ENCODE measurements at places on chromosomes 3 and 15. TPM values are rescaled to one million over a fixed set of nuclear protein-coding genes. Genes with fewer than 3 reads are reported as not detected.

Gene ISL2
- total RNA-seq = 2.9 TPM

Gene AZI2
- 61.2 TPM for total RNA-seq

DNA sequence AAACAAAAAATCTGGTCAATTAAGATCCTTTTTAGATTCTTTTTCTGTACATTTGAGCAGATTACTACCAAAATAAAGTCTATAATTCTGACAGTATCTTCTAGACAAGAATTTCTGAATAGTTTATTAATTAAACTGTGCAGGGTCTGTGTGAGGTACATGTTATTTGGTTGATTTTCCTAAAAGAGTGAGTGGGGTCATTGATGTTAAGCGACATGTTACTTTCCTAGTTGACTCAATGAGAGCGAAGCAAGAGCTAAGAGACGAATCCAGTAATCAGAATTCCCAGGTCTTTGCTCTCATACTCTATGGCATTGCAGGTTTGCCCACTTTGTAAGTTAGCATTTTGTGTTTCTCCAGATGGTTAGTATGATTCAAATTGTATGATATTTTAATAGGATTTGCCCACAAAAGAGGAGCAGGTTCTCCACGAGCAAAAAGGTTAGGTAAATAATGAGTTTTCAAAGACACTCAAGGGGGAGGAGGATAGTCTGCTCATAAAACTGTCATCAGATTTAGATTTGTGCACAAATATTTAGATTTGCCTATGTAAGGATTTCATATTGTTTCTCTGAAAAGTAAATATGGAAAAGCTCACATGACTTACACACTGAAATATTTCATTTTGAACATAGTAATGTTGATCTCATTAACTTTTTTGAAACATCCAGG is 217.2 kb upstream of the CGNL1 start:
- DNase-seq = no peak

Gene ISLR
- total RNA-seq = 0.53 TPM

Gene SPTSSB
- total RNA-seq = not detected

- peak; percentile 37 for DNase-seq
These were observed 37.9 kb downstream of the MYO5C start for GRCh38 chr15:52257734-52258062.

Gene CHRM5
- total RNA-seq = 0.02 TPM

- DNase-seq = no peak
These were observed 153.6 kb downstream of the AKAP13 start for GRCh38 chr15:85534031-85534430.

- no peak for DNase-seq
These were observed 430 bp upstream of the PSTPIP1 start for GRCh38 chr15:76994496-76994895.

DNA sequence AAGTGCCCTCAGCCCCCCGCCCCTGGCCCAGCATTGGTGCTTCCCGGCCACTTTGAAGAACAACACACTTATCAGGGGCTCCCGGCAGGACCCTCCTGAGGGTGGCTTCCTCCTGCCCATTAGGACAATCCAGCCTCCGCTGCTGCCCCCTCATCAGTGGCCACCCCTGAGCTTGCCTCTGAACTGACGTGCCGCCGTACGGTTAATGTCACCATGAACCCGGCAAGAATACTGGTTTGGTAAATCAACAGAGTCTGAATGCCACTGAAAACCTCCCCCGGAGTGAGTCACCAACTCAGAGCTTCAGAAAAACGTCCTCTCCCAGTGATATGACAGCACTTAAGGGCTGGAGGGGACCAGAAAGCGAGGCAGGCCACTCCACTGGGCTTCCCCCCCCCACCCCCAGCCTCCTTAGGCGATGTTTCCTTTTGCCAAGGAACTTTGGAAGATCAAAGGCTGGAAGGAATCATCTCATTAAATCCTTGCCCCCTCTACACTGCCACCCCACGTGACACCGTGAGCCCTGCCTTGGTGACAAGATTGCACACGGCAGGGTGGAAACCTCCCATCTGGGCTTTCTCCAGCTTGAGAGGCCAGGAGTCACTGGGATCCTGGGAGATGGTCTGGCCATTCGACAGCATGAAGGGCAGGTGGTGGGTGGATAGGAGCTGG is 142.1 kb downstream of the NUP210 start:
- DNase-seq = peak; percentile 58

DNA sequence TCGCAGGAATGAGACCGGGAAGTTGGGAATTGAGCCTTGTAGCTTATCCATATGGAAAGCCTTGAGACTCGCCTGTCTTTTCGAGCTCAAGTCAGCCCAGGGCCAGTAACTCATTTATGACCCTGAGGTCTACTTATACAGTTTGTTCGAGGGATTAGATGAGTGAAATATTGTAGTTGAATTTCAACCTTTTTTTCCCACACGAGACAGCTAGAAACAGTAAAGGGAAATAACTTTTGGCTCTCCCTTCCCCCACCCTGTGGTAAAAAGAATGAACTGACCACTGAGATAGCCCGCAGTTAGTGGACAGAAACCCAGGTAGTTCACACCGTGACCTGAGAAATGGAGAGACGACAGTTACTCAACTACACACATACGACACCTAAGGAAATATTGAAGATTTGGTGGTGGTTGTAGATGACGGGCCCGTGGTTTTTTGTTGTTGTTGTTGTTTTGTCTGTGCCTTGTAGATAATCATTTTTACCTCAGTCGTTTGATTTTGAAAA is 841 bp downstream of the EIF3J start:
- DNase-seq = peak; percentile 22

DNA sequence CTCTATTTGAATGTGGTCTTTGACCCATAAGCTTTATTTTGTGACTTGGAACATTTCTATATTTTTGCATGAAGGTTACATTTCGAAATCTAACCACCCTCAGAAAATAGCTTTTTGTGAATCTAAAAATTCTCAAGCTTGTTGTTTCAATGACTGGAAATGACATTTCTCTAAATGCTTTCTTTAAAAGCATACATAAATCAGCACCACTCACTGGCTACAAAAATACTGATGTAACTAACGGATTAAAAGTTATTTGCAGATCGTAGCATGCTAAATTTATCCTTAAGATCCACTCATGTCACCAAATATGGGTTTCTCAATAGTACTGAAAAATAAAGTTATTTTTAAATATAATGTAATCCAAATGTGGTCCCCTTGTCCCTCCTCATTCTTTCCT is 55.2 kb upstream of the ACAN start:
- DNase-seq = no peak

GRCh38 chr3:5411786-5412185 is 224.3 kb downstream of the EDEM1 start:
- no peak for DNase-seq

Gene ARL6
- total RNA-seq = 31.3 TPM

- peak; percentile 87 for DNase-seq
These were observed 53.9 kb downstream of the RLBP1 start for GRCh38 chr15:89167267-89168176.

DNA sequence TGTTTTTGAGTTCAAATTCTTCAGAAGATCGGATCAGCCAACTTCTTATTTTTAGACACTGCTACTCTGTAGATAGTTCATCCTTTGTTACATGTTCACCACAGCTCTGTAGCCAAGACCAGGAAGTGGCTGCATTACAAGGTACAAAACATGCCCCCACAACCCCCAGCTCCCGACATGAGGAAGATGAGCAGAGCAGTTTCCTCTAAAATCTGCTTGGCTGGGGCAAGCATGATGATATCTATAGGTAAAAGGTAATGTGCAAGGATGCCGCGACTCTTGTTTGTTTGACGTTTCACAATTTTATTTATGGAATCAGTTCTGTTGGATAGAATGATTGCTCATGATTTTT is 126.5 kb upstream of the GRM7 start:
- DNase-seq = no peak

Gene MITF
- total RNA-seq = 22.9 TPM

Gene C3orf52
- total RNA-seq = 9.4 TPM

- DNase-seq = no peak
These were observed 33.5 kb upstream of the ST6GAL1 start for GRCh38 chr3:186896875-186897274.

GRCh38 chr15:98614681-98615080 is 33.7 kb upstream of the IGF1R start:
- no peak for DNase-seq

Gene TMEM158
- 95.1 TPM for total RNA-seq

DNA sequence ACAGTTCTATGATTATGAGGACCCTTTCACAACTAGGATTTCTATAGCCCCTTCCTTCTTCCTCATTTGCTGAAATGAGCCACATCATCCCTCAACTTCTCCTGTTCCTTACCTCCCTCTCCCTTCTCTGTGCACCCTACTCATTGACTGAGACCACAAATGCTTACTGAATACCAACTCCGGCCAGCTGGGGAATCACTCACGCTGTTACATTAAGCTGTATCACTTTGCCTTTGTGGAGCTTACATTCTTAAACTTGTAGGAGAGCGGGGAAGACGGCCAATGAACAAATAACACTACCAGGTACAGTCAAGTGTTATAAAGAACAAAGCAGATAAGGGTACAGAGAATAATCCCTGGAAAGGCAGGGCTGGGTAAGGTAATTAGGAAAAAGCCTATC is 5.7 kb downstream of the SUCLG2 start:
- DNase-seq = peak; percentile 9

GRCh38 chr3:53773021-53773436 is 73.2 kb downstream of the CHDH start:
- DNase-seq = no peak

Gene CHST2
- 2.7 TPM for total RNA-seq

DNA sequence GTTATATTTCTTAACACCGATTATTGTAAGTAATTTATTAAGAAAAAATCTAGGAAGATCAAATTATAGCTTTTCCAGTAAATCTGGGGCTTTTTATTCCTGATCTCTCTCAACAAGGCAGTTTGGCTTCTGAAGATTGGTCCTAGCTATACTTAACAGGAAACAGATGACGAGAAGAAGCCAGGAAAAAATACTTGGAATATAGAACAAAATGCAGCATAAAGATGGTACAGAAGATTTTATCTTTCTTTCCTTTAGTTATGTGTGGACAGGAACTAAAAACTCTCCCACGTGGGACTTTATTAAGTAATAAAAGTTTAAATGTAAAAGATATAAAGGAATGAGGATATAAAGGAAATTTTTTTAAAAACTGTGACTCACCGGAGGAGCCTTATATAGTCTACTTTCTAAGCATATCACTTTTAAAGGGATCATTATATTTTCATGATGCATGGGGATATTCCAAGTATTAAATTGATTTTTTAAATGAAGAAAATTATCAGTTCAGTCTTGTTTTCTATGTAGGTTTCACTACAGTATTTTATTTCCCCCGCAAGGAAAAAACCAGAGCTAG is 8.2 kb downstream of the B3GNT5 start:
- DNase-seq = no peak

DNA sequence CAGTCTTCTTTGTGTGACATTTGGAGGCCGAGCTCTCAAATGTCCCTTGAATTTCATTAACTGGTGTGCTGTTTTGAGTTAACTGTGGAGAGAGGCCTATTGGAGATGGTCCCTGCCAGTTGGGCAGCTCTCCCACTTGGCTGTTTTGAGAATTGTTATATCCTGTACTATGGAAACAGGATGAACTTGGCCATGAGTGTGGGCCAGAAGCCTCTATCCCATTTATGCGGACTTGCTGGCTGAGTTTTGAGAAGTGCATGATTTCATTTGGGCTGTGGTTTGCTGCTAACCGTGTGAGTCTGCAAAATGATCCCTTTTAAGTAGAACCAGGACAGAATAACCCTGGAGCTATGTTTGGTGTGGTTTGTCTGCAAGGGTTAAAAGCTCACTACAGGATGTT is 366.0 kb downstream of the PTPRG start:
- no peak for DNase-seq

Gene CCDC33
- 0.24 TPM for total RNA-seq

Gene APH1B
- total RNA-seq = 12.8 TPM

GRCh38 chr3:108835101-108835500 is 12.5 kb downstream of the TRAT1 start:
- DNase-seq = no peak

GRCh38 chr3:37856381-37856780 is 5.3 kb upstream of the CTDSPL start:
- DNase-seq = no peak

- DNase-seq = no peak
These were observed 6.4 kb downstream of the HES1 start for GRCh38 chr3:194142156-194142910.

DNA sequence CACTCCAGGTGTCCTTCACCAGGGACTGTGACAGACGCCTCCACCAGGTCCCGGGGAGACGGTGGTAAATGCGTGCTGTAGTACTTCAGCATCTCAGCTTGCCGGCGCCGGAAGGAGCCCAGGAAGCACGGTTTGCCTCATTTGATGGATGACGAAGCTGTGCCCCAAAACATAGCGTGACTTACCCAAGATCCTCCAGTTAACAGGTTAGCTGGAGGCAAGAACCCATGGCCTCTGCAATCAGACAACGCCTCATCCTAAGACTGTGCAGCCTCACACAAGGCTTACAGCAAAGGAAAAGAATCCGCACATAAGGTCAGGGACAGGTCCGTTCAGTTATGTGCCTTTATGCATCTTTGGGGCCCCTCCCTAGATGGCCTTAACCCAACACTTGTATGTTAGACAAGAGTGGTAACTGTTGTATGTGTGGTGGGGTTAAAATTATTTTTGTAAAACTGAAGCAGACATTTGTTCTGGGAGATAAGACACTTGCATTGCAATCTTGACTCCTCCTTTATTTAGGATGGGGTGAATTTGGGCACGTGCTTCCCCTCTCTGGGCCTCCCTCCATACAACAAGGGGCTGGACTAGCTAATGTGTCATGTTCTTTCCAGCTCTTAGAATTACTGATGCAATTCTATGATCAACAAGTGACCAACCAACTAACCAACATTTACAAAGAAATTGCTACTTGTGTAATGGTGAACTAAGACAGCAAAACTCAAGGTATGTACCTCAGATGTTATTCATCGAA is 39.4 kb downstream of the VGLL4 start:
- DNase-seq = peak; percentile 51

DNA sequence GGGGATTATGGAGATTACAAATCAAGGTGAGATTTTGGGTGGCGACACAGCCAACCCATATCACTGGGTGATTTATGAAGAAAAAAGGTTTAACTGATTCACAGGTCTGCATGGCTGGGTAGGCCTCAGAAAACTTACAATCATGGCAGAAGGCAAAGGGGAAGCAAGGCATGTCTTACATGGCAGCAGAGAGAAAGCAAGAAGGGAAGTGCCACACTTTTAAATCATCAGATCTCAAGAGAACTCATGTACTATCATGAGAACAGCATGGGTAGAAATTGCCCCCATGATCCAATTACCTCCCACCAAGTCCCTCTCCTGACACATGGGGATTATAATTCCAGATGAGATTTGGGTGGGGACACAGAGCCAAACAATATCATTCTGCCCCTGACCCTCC is 59.7 kb downstream of the DPH6 start:
- DNase-seq = no peak

Gene MSL2
- 10.1 TPM for total RNA-seq

DNA sequence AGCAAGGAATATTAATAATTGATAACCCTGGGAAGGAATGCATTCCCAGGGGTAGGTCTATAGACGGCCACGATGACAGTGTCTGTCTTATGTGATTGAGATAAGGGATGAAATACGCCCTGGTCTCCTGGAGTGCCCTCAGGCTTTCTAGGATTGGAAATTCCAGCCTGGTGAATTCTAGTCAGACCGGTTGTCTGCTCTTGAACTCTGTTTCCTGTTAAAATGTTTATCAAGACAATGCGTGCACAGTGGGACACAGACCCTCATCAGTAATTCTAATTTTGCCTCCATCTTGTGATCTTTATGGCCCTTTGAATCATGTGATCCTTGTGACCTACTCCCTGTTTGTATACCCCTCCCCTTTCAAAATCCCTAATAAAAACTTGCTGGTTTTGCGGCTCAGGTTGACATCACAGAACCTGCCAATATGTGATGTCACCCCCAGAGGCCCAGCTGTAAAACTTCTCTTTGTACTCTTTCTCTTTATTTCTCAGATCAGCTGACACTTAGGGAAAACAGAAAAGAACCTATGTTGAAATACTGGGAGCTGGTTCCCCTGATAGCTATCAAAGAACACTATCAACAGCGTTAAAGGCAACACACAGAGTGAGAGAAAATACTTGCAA is 183.3 kb downstream of the PDE8A start:
- DNase-seq = no peak

Data from A172 (cell line).